ENCODE measurements at places on chromosomes 4 and X.

DNA sequence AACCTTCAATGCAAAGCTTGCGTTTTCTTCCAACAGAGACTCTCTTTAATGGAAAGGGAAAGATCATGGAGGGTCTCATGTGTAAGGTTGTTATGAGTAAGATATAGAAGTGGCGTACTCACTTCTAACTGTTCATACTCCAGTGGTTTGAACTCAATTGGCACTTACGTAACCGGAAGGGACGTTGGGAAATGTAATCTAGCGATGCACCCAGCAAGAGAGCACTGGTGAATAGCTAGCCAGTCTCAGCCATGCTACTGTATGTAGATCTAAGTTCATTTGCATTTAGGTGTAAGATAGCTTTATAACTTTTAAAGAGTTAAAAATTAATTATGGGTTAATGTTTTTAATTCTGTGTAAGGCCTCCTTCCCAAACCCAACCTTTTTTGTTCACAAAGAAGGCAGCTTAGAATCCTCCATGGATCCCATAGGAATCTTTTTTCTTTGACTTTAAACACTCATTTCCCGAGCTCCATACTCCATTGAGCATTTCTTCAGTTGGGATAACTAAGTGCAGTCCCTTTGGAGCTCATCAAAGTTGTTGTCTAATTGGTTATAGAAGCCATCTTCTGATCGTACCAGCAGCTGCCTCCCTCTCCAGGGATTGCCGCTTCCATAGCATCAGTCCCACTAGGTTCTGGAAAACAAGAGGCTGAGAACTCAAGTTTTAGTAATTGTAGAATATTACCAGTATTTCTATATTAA lies 191.1 kb downstream of the RAPGEF2 start:
- DNase-seq: no peak

DNA sequence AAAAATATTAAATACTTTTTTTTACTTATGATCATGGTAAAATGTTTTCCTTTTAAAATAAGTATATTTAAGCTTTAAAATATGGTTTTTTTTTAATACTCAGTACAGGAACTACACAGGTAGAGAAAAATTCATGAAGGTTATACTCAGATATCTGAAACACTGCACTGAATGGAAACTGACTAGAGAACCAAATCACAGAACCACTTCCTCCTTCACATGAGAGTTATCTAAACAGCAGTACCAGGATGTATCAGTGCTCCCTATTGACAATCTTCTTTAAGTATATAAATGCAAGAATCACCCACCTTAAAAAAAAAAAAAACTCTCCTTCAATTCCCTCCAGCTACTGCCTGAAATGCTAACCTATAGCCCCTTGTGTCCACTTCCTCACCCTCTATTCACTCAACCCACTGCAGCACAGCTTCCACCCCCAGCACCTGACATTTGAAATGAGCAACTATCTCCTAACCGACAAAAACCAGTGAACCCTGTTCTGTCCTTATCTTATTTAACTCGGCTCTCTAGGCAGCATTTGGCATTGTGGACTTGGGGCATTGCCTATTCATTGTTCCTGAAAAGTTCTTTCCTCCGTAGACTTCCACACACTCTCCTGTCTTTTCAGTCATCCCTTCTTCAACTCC lies 9.1 kb downstream of the SLC7A3 start:
- no peak for DNase-seq

GRCh38 chr4:57109411-57109846 lies 756 bp downstream of the IGFBP7 start:
- no peak for DNase-seq

GRCh38 chr4:35965300-35965699 lies 279.0 kb downstream of the ARAP2 start:
- no peak for DNase-seq

DNA sequence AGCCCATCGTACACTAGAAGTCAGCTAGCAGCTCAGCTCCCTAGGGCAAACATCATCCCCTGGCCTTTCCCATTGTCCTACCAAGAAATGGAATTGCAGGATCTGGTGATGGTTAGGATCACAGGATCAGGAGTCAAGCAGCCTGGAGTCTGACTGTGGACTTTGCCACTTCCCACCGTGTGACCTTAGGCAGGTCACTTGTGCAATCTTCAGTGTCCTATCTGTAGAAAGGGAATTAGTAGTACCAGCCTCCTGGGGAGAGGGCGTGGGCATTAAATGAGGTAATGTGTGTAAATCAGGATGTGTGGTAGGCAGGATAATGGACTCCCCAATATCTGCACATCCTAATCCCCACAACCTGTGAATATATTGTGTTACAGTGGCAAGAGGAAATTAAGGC lies 38.6 kb upstream of the APLN start:
- DNase-seq: no peak

DNA sequence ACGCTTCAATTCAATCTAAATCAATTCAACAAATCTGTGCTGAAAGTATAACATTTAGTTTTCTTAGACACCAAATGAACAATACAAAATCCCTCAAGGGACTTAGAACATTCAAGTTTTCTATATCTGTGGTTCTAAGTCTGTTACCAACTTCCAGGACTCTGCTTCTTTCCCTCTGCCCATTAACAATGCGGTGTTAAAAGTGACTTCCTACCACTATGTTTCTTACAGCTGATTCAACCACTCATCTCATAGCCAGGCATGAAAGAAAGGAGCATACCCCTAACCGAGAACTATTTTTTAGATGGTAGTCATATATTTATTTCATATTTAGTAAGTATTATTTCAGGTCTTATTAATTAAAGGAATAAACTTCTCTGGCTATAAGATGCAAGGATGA lies 38.9 kb downstream of the PPA2 start:
- no peak for DNase-seq

- DNase-seq: no peak
Observed at GRCh38 chr4:55524844-55525571, 21.7 kb downstream of the CLOCK start.

DNA sequence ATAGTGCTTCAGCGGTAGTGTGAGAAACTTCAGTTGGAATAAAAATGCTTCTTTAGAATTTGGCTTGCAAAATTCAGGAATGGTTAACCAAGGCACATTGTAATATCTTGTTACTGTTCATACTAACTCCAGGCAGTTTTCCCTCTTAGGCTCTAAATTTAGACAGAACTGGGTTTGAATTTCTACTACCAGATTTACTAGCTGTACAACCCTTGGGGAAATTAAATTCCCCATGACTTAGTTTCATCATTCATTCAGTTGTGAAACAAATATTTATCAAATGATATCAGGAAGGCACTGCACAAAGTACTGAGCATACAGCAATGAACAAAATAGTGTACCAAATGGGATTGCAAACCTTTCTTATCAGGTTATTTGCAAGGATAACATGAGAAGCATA lies 135.0 kb upstream of the IL15 start:
- DNase-seq: no peak

DNA sequence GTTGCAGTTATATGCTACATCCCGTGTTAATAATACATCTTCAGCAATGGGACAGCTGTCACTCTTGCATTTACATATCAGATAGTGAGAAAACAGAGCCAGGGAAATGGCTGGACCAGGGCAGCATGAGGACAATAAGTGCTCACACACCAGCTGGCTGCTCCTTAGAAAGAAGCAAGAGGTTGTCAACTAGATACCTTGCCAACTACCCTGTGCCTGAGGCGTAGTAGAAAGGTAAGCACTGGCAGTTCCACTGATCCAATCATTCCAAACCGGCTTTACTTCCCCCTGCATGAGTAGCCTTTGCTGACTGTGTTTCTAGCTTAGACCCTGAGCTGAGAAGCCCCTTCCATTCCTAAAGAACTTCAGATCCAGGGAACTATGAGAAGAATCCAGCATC lies 52.2 kb upstream of the FGF13 start:
- no peak for DNase-seq

DNA sequence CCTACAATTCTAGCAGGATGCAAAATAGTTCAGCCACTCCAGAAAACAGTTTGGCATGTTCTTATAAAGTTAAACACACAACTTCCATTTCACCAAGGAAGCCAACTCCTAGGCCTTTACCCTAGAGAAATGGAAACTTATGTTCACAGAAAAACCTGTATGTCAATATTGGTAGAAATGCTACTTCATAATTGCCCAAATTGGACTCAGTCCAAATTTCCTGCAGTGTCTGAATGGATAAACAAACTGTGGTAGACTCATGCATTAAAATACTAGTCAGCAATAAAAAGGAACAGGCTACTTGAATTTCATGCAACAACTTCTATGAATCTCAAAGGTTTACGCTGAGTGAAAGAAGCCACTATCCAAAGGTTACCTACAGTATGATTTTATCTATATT lies 1738.8 kb upstream of the IGFBP7 start:
- DNase-seq: no peak

DNA sequence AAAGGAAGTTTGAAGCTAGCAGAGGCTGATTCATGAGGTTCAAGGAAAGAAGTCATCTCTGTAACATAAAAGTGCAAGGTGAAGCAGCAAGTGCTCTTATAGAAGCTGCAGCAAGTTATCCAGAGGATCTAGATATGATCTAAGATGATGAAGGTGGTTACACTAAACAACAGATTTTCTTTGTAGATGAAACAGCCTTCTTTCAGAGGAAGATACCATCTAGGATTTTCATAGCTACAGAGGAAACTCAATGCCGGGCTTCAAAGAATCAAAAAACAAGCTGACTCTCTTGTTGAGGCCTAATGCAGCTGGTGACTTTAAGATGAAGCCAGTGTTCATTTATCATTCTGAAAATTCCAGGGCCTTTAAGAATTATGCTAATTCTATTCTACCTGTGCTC lies 28.8 kb downstream of the NR0B1 start:
- no peak for DNase-seq

GRCh38 chr4:38782452-38783108 lies at the start of gene TLR10:
TLR10 (minus strand) TSS chr4:38782990; CDS start chr4:38775590, 7,400 bp downstream.
- DNase-seq: peak; percentile 89

DNA sequence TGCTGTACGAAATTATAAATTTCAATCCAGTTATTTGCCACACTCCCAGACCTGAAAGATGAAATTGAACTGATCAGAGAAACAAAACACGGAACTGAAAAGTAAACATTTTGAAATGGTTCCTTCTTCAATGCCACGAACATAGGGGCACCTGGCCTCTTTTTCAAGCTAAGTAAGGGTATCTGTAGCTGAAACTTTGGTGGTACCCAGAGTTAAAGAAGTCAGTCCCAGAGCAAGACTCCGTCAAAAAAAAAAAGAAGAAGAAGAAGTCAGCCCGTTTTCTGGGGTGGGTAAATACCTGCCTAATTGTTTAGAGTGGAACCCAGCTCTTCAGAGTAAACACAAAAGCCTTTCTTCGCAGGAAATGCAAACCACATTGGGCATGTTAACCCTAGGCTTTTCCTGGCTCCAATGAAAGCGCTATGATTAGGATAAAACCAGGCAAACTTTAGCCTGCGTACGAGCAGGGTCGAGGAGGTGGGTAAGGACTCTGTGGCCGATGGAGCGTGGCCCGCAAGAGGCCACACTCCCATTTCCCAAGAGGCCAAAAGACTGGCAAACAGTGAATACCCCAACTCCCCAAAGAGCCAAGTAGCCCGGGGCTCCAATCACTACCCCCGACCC lies 1.3 kb downstream of the ANTXR2 start:
- no peak for DNase-seq

- no peak for DNase-seq
Observed at GRCh38 chr4:18444206-18444605, 422.7 kb upstream of the LCORL start.

DNA sequence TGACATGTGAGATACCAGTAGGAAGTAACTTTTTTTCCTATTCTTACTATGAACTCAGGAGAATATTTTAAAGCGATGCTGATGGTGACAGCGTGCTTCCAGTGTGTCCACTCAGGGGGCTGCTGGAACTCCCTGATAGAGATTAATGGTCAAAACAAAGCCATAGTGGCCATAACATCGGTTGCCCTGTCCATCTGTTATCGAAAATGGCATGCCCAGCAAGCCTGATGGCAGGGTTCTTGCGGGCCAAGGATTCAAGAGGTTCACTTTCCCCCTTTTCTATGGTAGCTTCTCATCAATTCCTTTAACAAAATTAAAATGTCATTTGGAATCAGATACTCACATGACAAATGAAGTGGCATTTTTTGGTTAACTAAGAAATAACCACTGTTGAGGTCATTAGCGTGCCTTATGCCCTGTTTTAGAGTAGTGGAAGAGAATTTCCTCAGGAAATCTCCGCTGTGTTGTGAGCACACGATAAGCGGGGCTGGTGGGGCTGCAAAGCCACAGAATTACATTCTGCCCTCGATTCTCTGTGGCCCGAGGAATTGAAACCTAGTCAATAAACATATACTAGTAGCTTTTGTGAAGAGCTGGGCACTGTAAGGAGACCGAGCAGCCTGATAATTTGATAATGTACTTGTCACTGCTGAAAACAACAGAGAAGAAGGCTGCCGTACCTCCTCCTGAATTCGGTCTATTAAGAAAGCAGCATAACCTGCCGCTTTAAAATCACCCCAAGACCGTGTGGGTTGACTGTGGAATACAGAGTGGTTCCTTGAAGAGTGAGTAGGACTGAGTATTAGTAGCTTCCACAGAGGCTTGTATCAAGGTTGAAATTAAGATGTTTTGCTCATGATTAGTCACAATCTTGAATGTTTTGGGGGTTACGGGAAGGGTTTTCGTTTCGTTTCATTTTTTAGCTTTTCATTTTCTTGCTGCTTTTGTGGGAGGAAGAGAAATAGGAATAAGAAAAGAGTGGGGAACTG lies 46.7 kb downstream of the PTCHD1 start:
- DNase-seq: no peak

- no peak for DNase-seq
Observed at GRCh38 chr4:166143227-166143626, 270.2 kb downstream of the TLL1 start.

DNA sequence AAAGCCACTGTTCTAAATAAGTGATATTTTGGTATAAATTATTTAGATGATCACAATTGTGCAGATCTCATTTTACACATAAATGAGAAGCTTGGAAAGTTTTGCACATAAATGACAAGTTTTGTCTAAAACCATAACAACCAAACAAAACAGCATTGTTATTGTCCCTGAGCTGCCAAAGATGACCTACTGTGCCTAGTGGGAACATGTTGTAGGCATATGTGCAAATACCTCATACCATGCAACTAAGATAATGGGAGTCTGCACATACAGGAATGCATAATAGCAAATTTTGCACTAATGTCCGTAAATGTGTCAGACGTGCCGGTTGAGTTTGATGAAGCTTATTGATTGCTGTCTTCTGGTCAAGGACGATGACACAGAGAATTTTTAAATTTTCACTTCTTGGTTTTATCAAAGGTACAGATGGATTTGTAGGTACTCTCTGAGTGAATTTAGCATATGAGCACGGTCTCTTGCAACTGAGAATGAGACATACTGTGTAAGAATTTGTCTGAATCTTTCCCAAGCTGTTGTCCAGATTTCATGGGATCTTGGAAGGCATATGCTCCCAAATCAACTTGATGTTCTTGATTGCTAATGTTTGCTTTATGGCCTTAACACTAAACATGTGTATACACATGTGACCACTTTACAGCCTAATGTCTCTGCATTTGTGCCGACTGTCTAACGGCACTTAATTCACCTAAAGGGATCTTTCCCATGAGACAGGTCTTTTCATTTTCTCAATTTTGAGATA lies 1133.5 kb downstream of the FAT4 start:
- DNase-seq: no peak

Measured in GM12864 (cell line).